ENCODE measurements at places on chromosomes 7 and 10.

GRCh38 chr7:154353355-154353767 lies 301.2 kb downstream of the DPP6 start:
- no peak for DNase-seq

DNA sequence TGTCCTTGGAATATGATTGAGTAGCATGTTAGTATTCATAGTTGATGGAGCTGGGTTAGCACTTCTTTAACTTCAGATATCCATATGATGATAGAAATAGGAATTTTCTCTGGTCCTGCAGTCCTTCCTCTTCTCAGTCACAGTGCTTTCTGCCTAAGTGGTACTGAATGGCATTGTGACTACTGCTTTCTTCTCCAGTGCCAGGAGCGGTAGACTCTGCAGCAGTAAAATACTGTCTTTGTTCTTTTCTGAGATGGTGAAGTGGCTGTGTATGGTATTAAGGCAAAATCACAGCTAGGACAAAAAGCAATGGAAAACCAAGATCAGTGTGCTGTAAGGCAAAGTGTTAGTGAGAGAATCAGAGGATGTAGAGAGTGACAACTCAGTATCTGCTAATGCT lies 46.6 kb downstream of the C1GALT1 start:
- DNase-seq, result no peak

DNA sequence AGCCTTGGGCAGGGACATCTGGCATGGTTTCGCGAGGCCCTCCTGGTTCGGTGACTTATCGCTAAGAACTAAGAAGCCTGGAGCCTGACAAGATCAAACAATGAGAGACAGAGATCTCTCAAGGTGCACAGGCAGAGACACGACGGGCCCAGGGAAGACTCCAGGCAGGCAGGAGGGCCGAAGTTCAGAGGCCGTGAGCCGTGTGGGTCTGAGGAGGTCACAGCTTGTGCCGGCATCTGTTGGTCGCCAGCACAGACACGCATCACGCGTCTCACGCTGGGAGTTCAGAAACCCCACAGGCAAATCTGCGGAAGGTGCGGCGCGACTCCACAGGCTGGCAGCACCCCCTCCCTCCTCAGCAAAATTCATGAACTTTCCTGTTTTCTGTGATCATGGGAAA lies 314.0 kb downstream of the DNAJB6 start:
- DNase-seq, result no peak

GRCh38 chr7:21253740-21254687 lies 173.9 kb upstream of the SP4 start:
- peak; percentile 35 for DNase-seq

GRCh38 chr10:11959966-11960365 lies 82.6 kb downstream of the UPF2 start:
- DNase-seq, result no peak

DNA sequence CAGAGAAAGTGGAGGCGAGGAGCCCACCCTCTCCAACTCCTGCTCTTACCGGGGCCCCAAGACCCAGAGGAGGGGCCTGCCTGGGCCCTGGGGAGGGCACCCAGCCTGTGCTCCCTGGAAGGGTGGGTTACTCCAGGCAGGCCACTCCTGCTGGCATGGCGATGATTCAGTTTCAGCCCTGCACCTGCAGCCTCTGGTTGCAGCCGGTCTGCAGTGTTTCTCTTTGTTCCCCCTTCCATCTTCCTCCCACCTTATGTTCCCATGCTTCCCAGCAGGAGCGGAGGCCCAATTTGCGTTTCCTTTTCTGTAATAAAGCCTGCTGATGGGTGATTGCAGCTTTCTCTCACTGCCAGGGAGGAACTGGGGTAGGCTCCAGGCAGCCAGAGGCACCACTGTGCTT lies 53.2 kb upstream of the FAM20C start:
- no peak for DNase-seq

All from fibroblast of mammary gland (primary cell).